Endothelial cell of umbilical vein (primary cell): ENCODE measurements at places on chromosomes 5 and 9. TPM values are rescaled to one million over a fixed set of nuclear protein-coding genes. Genes with fewer than 3 reads are reported as not detected.

The GALNT10 gene
- total RNA-seq: 77.6 and 85.1 TPM in 2 replicates

The PCDHB8 gene
- total RNA-seq: 0.53 TPM in 1 of 2 replicates, not detected in the other

The HTR1A gene
- total RNA-seq: not detected in 2 replicates

The SOX30 gene
- total RNA-seq: not detected in 2 replicates

- H3K27ac ChIP-seq: no peak overlapping the region
- no peaks in the 10 kb centered on the region for H3K27me3 ChIP-seq
- H3K36me3 ChIP-seq: no peaks in the 10 kb centered on the region
These were observed 170.9 kb downstream of the PALM2AKAP2 start for GRCh38 chr9:109950710-109951443.

DNA sequence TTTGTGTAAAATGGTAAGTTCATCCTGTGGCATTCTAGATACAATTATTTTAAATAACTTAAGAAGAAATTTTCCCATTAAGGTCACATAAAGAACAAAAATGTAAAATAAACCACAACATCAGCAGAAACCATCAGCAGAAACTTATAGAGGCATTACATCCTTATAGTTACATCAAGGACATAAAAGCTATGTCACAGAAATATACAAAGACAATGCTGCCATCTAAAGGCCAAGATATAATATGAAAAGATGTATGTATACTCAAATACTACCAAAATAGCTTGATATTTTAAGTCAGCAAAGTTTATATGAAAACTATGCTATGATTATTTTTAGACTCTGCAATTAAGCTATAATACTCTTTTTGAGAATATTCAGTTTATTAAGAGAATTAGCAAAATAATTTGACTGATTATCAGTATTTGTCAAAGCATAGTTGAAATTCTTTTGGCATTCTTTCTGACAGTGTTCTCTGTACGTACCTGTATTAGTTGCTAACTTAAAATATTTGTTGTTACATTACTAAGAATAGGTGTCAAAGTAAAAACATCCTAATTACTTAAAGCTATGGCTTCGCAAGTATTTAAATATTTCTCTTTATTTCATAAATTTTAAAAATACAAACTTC is 36.2 kb downstream of the FBXL17 start:
- no peaks in the 10 kb centered on the region for H3K36me3 ChIP-seq
- no peak overlapping the region for H3K27ac ChIP-seq
- peak; percentile 70 for DNase-seq
- no peaks in the 10 kb centered on the region for H3K4me1 ChIP-seq
- H3K27me3 ChIP-seq: no peaks in the 10 kb centered on the region
- H3K4me3 ChIP-seq: no peak overlapping the region

DNA sequence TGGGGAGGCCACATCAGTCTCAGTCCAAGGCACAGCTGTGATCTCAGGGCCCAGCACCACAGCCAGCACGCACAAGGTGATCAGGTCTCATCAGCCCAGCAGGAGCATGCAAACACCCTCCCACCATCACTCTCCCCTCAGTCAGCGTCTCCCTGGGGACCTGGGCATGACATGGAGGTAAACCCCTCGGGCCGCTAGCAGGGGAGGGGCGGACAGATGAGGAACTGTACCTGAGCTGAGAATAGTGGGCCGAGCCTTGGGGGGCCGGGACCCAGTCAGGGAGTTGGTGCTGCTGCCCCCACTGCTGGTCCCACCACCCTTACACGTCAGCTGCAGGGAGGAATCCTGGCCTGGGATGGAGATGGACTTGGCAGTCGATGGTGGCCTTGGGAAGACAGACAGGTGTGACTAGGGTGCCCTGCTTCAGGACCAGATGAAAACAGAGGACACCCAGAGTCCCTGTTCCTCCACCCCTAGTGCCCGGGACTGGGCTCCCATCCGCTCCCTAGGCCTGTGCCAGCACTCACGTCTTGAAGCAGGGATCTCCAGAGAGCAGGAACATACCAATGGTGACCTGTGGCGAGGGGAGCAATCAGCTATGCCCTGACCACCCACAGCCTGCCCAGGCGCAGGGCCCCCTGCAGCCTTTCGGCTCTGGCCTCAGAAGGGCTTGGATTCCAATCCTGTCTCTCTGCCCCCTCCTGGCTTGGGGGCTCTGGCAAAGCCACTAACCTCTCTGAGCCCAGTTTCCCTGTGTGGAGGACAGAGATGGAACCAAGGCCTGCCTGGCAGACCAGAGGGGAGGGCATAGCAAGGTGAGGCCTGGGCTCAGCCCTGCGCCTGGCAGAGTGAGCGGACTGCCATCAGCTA is 10.4 kb upstream of the DPM2 start:
- no peaks in the 10 kb centered on the region for H3K27me3 ChIP-seq
- H3K4me1 ChIP-seq: peaks cover 6% of the 10 kb centered on the region
- no peak overlapping the region for H3K4me3 ChIP-seq
- H3K36me3 ChIP-seq: no peaks in the 10 kb centered on the region
- no peak overlapping the region for H3K27ac ChIP-seq
- no peak for DNase-seq

DNA sequence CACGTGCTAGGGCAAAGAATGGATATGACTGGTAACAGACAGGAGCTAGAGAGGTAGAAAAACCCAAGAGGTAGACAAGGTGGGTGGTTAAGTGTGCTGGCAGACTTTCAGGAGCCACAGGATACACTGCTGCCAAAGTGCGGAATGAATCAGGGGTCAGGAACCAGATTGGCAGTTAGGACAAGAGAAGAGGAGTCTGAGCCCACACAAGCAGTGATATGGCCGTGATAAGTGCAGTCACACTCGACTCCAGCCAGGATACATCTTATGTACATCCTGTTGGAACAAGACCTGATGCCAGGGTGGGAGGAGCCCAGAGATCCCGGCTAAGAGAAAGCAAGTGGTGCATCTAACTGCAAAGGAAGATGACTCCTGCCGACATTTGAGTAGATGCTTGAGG is 10.0 kb downstream of the SLIT3 start:
- no peaks in the 10 kb centered on the region for H3K4me1 ChIP-seq
- H3K27ac ChIP-seq: no peak overlapping the region
- DNase-seq: peak; percentile 18
- no peaks in the 10 kb centered on the region for H3K36me3 ChIP-seq
- H3K27me3 ChIP-seq: no peaks in the 10 kb centered on the region
- H3K4me3 ChIP-seq: no peak overlapping the region

GRCh38 chr5:10757043-10757442 is 4.0 kb downstream of the DAP start:
- H3K27ac ChIP-seq: no peak overlapping the region
- H3K4me3 ChIP-seq: no peak overlapping the region
- no peaks in the 10 kb centered on the region for H3K27me3 ChIP-seq
- H3K36me3 ChIP-seq: peaks cover 12% of the 10 kb centered on the region
- DNase-seq: no peak

- no peaks in the 10 kb centered on the region for H3K27me3 ChIP-seq
- no peak for DNase-seq
- no peak overlapping the region for H3K27ac ChIP-seq
- no peaks in the 10 kb centered on the region for H3K36me3 ChIP-seq
- no peaks in the 10 kb centered on the region for H3K4me1 ChIP-seq
These were observed 19.6 kb downstream of the PPARGC1B start for GRCh38 chr5:149749481-149750365.

DNA sequence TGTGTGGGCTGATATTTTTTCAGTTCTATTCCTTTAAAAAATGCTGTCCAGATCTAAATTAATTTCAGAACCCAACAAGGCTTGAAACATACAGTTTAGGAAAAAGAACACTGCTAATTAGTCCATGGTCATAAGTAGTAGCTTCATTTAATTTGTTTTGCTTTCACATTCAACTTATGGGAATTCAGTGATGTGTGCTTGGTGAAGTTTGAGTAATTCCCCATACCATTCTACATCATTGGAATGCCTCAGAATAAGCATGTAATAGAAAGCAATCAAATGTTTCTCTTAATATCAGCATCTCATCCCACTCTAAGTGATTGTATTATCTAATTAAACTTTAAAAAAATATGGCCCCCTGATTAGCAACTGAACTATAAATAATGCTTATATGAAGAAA is 2.7 kb downstream of the CNTLN start:
- no peaks in the 10 kb centered on the region for H3K27me3 ChIP-seq
- DNase-seq: no peak
- H3K27ac ChIP-seq: no peak overlapping the region
- no peaks in the 10 kb centered on the region for H3K36me3 ChIP-seq
- H3K4me1 ChIP-seq: peaks cover 9% of the 10 kb centered on the region
- no peak overlapping the region for H3K4me3 ChIP-seq

DNA sequence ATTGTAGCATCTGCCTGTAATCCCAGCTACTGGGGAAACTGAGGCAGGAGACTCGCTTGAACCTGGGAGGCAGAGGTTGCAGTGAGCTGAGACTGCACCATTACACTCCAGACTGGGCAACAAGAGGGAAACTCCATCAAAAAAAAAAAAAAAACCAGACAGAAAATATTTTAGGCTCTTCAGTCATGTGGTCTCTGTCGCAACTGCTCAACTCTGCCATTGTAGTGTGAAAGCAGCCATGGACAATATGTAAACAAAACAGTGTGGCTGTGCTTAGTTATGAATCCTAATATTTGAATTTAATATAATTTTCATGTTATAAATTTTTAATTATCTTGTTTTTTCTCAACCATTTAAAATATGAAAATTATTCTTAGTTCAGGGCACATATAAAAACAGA is 38.4 kb downstream of the ZFAND5 start:
- no peaks in the 10 kb centered on the region for H3K27me3 ChIP-seq

GRCh38 chr5:113181853-113182490 is 205.4 kb downstream of the DCP2 start:
- H3K27ac ChIP-seq: no peak overlapping the region
- H3K36me3 ChIP-seq: no peaks in the 10 kb centered on the region
- no peaks in the 10 kb centered on the region for H3K27me3 ChIP-seq
- H3K4me1 ChIP-seq: no peaks in the 10 kb centered on the region

GRCh38 chr5:80077051-80077714 is 42.0 kb downstream of the THBS4 start:
- DNase-seq: no peak
- H3K4me1 ChIP-seq: no peaks in the 10 kb centered on the region
